ENCODE measurements at places on chromosomes 7 and 10.

- DNase-seq = no peak
Measured at GRCh38 chr7:195010-195829, 2.8 kb downstream of the FAM20C start.

GRCh38 chr10:73019100-73019499 lies 64.5 kb upstream of the PLA2G12B start:
- DNase-seq = no peak

DNA sequence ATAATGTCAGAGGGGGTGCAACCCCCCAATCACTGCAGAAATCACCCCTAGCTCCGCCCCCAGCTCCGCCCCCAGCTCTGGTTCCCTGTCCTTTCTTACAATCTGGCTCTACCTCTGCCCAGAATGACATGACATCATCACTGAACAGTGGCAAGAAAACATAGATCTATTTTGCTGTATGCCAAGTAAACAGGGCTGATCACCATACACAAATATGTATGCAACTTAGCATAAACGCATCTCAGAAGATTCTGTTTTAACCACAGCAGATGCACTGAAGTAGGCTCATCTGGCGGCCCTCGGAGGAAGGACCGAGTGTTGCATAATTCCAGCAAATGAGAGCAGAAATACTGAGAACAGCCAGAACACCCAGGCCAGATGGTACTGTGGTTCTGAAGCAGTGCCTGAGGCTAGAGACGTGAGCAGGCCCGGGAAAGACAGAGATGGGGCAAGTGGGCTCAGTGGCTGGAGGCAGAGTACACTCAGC lies 293.3 kb upstream of the KLF14 start:
- DNase-seq = peak; percentile 23

DNA sequence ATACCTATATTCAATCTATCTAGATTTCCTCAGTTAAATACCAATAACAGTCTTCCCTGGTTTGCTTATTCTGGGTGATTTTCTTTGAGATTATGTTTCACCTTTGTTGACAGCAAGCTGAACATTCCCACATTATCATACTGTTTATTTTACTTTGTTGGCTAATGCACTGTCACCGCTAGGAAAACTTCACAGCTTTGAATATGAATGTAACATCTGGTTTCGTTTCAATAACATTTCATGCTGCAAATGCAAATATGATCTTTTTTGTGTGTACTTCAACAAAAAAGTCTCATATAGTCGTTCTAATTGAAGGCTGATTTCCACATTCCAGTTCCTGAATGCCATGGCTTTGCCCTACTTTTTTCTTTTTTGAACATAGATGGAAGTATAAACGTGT lies 946.3 kb upstream of the GHITM start:
- no peak for DNase-seq

DNA sequence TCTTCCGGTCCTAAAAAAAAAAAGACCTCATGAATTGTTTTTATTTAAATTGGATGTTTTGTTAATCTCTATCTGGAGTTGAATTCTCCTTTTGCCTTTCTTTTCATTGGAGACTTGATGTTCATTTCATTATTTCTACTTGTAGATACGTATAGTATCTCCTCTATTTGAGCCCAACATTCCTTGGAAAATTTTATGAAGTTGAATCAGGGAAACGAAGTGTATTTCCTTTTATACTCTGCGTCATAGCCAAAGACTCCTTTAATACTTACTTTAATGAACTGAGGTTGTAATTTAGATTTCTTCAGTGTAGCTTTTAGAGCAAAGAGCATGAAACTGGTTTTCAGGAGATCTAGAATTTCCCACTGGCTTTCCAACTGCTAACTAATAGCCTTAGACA lies 132.4 kb downstream of the KIAA1217 start:
- DNase-seq = no peak

- no peak for DNase-seq
Measured at GRCh38 chr10:119371704-119372663, 164.6 kb downstream of the GRK5 start.

DNA sequence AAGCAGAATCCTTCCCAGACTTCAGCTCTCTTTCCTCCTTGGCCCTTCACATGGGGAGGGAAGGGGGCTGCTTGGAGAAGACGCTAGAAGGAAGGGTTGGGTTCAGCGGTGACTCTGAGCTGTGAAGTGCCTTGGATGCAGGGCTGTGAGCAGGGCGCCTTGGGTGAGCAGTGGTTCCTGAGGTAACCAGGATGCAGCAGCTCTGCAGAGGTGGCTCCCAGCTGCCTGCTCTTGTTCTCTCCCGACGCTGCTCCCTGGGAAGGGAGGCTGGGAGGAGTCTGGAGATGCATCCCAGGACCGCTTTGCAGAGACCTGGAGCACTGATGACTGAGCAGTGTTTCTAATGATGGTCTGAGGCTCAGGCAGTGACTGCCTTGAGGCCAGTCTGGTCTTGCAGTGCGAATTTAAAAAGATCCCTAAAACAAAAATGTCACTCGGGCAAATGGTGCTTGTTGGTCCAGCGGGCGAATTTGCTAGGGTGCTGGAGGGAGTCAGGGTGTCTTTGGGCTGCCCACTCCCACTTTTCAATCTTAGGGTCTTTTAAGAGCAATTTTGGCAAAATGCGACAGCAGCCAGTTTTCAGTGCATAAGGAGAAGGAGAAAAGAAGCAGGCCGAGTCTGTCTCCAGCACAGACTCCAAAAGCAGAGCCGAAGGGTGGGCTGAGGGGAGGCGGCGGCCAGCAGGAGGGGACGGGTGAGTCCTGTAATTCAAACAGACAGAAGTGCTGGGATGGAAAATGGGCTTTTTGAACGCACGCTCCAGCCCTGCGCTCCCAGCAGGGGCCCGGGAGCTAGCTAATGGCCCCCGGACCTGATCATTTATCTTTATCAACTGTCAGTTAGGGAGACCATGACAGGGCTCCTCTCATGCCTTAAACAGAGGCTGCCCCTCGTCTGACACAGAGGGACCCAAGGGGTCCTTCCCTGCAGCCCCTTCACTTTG lies 191.2 kb upstream of the SHH start:
- no peak for DNase-seq

DNA sequence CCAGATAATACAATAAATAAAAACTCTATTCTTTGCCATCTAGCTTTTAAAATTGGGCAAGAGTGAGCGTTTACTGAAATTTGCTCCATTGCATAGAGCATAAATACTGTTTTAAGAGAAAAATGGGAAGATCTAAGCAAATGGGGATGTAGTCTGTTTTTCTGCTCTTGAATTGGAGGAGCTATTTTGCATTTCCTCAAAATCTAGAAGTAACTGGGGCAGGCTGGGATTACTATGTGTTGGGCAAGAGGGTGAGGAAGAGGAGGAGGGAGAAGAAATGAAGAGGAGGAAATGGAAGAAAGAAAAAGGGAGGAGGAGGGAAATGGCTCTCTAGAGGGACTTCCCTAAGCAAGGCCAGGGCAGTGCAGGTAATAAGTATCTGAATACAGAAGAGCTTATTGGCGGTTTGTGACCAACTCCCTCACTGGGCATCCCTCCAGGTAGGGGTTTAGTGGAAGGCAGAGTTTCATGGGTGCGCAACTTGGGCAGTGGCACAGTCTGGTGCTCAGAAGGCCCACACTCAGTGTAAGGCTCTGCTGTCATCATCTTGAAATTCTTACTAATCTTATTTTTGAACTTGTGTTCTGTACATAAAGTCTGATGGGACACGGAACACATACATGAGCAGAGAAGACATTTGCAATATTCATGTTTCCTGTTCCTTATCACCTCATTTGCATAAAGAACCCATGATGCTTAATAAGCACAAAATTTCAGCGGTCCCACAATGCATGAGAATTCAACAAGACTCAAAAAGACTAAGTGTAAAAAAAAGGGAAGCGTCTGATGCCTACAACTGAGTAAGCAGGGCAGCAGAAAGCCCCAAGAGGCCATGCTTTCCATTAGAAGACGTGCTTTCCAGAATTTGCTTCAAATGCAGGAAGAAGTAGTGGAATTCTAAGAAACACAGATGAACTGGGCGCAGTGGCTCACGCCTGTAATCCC lies 116.9 kb downstream of the EVX1 start:
- DNase-seq = peak; percentile 85

DNA sequence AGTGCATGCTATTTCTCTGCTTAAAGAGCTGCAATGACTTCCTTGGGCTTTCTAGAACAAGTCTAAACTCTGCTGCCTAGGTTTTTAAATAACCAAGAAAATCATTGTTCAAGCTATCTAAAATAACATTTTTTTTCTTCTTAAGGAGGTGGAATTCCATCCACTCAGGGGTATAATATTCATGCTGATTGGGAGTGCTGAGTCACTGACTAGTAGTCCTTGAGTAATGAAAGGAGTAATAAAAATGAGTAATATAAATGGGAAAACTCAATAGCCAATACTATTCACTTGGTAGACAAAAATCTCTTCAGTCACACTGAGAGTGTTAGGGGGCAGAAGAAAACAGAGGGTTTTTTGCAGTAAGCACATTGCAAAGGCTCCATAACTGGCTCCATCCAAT lies 72.0 kb downstream of the GFRA1 start:
- DNase-seq = no peak

- no peak for DNase-seq
Measured at GRCh38 chr7:121297843-121298242, 31.0 kb upstream of the WNT16 start.

DNA sequence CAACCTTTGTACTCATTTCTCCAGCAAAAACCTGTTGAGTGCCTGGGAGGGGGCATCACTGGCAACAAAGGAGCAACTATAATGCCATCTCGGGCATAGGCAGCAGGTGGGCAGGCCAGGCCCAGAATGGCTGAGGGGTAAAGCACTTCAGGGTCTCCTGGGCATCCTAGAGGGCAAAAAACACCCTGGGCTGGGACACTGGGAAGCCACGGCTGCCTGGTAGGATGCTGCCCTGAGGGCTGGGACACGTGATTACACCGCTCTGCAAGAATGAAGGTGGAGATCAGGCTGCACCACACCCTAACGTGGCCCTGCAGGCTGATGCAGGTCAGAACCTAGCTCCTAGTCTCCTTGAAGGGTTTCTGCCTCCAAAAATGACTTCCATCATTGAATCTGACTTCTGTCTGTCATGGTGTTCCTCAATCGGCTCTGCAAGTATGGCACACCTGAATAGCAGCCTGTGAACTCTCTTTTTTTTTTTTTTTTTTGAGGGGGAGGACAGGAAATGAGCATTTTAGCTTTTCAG lies 4.5 kb upstream of the TRAPPC14 start:
- no peak for DNase-seq

DNA sequence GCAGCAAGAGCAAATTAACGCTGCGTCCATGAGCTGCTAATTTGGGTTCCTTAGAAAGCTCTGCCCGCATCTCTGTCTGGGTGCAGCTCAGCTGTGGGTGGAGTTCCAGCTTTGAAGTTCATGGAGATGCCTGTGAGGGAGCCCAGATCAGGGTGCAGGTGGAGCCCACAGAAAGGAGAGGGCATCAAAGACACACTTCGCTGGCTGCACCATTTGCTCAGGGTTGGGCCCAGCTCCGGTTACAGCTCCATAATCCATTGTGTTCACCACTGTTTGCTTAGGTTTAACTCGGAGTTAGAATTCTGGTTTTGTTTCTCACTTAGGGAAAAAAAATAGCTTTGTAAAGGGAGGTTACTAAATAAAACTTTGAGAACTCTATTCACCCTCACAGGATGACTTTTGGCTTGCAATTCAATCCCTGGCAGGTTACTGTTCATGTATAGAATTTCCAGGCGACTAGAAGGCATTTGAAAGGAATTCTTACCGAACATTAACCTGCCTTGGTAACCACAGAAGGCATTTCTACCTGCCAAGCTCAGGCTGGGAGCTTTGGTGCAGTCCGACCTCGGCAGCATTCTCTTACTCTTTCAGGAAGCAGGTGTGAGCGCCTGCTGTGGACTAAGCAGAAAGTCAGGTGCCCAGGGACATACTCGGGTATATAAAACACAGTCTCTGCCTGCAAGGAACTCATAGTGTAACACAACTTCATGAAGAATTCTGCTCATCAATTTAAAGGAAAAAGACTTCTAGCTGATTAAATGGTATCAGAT lies 179.5 kb upstream of the RNF32 start:
- DNase-seq = no peak

- DNase-seq = no peak
Measured at GRCh38 chr7:131681961-131682360, 125.5 kb upstream of the PODXL start.

DNA sequence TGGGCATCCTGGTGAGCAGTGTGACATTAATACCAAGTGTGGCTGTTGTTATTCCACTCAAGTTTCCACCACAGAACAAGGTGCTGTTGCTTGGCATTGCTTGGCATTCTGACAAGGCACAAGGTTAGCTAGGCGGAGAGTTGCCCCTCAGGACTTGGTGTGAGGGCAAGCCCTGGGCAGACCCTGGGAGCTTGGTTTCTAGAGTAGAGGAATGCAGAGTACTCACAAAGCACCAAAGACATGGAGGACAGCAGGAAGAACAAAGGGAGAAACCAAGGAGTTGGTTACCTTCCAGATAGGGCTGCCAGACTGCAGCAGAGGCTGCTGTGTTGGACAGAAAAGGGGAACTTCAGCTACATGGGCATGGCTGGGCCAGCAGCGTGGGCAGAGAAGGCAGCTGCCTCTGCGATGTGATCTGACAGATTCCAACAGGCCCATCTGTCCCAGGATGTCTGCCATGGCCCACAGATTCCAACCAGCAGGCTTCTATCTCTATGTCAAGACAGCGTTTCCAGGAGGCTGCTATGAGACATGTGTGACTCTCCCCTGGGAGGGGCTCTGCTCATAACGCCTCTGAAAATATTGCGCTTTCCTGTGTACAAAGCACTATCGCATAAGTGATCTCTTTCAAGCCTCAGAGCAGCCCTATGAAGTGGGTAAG lies 1.8 kb downstream of the GOLGA7B start:
- peak; percentile 76 for DNase-seq

- DNase-seq = no peak
Measured at GRCh38 chr7:2165610-2166594, 66.8 kb downstream of the MAD1L1 start.

DNA sequence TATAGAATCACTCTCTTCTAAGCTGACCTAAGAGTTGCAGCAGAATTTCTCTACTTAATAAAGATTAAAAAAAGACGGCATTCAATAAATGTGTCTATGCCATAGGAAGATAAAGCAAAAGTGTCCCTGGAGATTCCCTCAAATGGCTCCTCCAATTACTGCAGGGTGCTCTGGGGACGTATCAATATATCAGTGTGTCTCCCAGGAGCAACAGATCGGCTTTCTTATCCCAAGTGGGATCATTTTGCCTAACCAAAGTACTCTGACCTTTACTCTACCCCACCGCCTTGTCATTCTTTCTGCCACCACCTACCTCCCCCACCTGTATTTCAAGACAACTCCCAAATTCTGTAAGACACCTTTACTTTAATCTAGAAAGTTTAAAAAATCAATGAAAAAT lies 202.0 kb upstream of the SEMA3C start:
- no peak for DNase-seq

DNA sequence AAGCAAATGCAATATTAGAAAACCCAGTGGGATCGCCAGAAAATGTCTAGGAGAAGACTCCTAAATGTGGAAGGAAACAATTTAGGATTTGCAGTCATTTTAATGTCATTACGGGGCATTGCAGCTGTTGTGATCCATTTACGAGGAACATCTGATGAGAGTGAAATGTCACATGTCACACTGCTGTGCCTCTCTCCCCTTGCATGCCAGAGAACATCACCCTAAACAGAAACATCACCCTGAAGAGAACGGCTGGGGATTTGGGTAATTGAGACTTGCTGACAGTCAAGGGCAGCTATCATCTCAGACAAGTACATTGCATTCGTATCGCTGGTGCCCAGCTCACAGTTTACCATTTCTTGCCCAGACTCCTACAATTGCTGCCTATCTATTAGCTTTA lies 785.7 kb upstream of the POM121L12 start:
- no peak for DNase-seq
